T-helper 1 cell (primary cell): ENCODE measurements at places on chromosomes 6 and 20.

- no peak for DNase-seq
Observed at GRCh38 chr20:52259295-52259694, 67.7 kb upstream of the ZFP64 start.

- no peak for DNase-seq
Observed at GRCh38 chr20:53595018-53595378, 1.4 kb upstream of the ZNF217 start.

GRCh38 chr6:98900706-98901105 is 47.0 kb downstream of the FBXL4 start:
- no peak for DNase-seq

DNA sequence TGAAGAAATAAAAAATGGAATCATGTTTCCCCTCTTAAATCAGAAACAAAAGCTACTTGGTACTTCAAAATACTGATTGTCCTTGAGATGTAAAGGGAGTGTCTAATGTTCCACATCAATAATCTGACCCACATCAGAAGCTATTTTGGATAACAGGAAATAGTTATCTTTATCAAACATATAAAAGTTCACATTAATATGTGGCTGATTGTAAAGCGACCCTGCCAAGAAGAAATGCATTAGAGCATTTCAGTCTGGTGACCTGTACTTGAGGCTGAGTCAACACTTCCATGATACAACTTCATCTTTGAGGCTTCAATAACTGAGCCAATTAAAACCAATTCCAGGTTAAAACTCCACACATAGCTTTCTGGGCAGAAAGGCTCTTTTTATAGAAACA is 31.8 kb downstream of the SYNE1 start:
- no peak for DNase-seq

GRCh38 chr6:156256161-156256560 is 521.0 kb upstream of the ARID1B start:
- DNase-seq, result no peak
